ENCODE measurements at places on chromosomes 1 and 21.

- DNase-seq: no peak
These were observed 89.0 kb upstream of the CHODL start for GRCh38 chr21:18155508-18156193.

DNA sequence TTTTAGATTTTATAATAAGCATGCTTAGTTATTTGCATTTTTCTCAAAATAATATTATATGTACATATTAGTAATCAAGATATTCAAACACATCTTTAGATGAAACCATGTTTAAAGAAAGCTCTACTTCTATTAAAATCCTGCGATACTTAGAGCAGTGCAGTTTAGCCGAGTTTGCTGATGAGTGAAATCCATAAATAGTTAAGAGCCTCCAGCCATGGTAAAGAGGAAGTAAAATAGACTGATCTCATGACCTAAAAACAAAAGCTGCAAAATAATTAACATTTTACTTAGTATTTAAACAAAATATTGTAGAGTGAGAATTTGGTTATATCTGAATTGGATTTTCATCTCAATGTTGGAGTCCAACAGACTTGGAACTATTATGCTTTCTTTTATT is 147.4 kb upstream of the NRIP1 start:
- no peak for DNase-seq

DNA sequence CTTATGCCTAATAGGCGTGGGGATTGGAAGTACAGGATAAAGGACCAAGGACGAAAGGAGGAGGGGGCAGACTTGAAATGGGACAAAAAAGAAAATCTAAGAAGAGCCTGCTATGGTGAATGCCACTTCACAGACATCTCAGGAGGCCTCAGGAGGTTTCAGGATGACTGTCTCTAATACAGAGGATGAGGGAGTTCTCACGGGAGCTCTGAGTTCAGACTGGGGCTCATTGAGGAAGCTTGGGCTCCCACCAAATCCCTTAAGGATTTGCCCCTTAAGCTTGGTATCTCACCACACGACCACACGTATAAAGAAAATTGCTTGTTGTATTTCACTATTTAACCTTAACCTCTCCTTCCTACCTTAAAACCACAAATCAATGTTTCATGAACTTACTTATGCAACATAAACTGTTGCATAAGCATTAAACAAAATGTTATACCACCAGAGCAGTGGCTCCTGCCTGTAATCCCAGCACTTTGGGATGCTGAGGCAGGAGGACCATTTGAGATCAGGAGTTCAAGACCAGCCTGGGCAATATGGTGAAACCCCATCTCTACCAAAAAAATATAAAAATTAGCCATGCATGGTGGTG is 12.4 kb downstream of the SLC30A1 start:
- no peak for DNase-seq

- DNase-seq: no peak
These were observed 120.2 kb downstream of the TLR5 start for GRCh38 chr1:223022641-223023473.

- DNase-seq: peak; percentile 37
These were observed 850.0 kb downstream of the LTN1 start for GRCh38 chr21:28142697-28143096.

GRCh38 chr1:92921031-92922023 is 39.9 kb downstream of the DIPK1A start:
- no peak for DNase-seq

DNA sequence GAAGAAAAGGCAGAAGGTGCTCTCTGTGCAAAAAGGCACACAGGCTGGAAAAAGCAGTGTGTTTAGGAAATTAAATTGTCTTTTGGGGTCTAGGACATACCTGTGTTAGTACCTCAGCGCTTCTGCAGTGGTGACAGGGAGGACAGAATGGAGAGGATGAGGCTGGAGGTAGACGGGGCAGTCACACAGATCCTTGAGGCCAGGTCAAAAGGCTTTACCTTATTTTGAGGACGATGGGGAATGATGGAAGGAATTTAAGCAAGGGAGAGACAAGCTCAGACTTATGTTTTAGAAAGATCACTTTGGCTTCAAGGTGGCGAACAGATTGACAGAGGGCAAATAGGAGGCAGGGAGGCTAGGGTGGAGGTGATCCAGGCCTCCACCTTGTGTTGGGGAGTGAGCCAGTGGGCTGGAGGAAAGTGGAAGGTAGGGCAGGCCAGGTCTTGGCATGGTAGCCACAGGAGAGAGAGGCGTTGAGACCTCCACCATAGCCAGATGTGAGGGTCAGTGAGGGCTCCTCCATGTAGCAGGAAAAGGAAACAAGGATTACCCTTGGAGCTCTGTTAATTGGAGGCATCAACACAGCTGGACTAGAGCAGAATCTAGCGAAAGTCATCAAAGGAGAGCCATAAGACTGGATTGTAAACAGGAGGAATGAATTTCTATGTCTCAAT is 4.2 kb downstream of the CYP4B1 start:
- DNase-seq: no peak
